A172 (cell line): ENCODE measurements at places on chromosomes 12 and 14.

GRCh38 chr12:115864396-115864795 is 413.1 kb downstream of the MED13L start:
- DNase-seq, result no peak

- peak; percentile 25 for DNase-seq
Observed at GRCh38 chr12:44000309-44000952, 164.6 kb downstream of the TMEM117 start.

- peak; percentile 43 for DNase-seq
Observed at GRCh38 chr12:132153501-132154340, 9.5 kb downstream of the NOC4L start.

GRCh38 chr12:91387461-91388134 is 205.0 kb upstream of the DCN start:
- no peak for DNase-seq

DNA sequence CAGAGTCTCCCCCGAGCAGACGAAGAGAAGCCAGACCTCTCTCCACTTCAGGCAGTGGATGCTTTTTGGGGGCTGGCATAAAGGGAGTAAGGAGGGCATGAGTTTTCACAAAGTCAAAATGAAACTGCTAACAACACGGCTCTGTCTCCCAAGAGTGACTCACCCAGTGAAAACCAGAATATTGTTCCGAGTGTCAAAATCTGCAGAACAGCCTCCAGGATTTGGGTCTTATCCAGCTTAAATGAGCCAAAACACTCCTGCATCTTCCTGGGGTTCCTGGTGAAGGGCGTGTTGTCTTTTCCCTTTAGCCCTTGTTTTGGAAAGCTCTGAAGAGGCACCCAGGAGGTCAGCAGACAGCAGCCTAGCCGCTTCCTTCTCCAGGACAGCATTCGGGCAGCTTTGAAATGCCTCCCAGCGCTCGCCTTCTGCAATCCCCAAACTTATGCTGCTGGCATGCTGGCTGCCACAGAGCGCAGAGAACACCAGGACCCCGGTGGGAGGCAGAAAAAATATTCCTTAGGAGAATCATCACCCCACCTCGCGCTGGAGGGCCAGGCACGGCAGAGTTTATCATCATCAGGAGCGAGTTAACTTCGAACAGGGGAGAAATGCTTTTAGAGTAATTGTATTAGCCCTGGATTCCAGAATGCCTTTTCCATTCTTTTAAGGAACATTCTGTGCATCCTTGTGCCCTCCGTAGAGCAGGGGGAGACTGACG is 117.7 kb upstream of the NCOR2 start:
- peak; percentile 63 for DNase-seq
